Iris pigment epithelial cell (primary cell): ENCODE measurements at places on chromosomes 2 and 18.
A peak's percentile ranks its signal among the peaks of the same experiment; 100 is the strongest.

GRCh38 chr2:239882331-239882732, 142.8 kb downstream of the NDUFA10 start:
- peak; percentile 30 for DNase-seq

DNA sequence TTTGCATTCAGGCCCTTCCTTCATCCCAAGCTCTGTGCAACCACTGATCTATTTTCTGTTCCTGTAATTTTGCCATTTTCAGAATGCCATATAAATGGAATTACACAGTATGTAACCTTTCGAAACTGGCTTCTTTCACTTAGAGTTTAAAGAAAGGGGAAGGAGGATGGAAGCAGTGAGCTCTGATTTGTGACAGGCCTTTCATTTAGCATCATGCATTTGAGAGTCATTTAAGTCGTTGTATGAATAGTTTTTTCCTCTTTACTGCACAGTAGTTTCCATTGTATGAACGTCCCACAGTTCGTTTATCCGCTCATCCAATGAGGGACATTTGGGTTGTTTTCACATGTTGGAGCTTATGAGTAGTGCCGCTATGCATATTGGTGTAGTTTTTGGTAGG, 67.0 kb downstream of the LBH start:
- DNase-seq = no peak

DNA sequence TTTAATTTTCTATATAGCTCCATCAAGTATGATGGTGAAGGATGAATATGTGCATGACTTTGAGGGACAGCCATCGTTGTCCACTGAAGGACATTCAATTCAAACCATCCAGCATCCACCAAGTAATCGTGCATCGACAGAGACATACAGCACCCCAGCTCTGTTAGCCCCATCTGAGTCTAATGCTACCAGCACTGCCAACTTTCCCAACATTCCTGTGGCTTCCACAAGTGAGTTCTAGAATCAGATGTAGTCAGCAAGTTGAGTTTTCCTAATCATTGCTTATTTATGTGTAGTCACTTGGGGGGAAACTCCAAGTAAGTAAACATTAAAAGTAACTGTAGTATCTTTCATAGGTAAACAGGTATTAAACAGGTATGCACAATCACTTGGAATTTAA, 24.8 kb downstream of the SMAD4 start:
- DNase-seq = peak; percentile 43

- no peak for DNase-seq
These were observed 46.1 kb upstream of the HPCAL1 start for GRCh38 chr2:10256515-10257031.
